ENCODE measurements at places on chromosomes 3 and 15.

GRCh38 chr3:149203758-149204157 is 17.9 kb downstream of the CP start:
- no peak for DNase-seq

GRCh38 chr15:83430441-83430840 is 16.7 kb upstream of the SH3GL3 start:
- DNase-seq, result no peak

DNA sequence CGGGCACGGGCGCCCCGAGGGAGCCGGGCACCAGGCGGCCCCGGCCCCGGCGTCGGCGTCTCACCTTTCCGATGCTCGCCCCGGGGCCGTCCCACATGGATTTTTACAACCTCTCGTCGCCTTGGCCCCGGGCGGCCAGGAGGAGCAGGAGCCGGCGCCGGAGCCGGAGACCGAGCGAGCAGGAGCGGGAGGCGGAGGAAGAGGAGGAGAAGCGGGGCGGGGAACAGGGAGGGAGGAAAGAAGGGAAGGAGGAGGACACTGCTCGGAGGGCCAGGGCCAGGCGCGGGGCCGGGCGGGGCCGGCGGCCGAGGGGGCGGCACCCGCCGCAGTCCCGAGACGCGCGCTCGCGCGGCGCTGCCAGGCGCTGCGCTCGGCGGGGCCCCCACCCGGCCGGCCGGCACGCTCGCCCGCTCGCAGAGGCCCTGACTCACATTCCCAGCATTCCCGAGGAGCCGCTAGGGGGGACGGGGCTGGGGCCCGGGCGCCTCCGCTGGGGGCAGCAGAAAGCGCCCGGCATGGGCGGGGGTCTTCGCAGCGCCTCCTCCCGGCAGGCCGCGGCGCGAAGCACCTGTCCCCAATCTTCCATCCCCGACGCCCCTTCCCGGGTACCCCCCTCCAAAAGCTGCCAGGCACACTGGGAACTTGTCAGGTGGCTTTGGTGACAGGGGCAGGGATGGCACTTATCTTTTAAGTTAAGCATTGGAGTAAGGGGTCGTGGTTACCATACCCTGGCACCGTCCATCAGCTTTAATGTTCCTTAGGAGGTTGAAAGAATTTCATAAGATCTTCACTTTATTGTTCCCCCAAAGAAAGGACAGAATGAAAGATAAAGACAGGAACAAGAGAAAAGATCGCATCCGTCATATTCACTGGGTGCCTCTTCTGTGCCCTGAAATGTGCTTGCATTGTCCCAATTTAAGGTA is at the start of gene ERC2:
TSS of gene ERC2 (minus strand) at position 284 of the 923 bp plus-strand sequence.
- peak; percentile 45 for DNase-seq

DNA sequence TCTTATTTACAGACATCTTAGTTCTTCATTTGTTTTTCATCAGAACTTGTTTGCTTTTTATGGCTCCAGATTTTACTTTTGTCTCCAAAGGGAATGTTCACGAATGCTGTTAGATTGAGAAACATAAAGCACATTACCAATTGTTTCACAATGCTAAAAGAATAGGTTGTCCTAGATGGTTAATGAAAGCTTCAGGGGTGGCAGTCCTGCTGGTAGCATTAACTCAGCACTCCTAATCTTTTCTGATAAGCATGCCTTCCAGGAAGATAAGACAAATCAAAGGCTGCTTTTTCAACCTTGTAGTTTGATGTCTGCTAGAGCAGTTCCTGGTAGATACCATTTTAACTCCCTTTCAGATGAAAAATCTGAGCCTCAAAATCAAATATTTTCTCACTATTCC is 619.4 kb downstream of the PYDC2 start:
- DNase-seq, result no peak

- DNase-seq, result no peak
Observed at GRCh38 chr3:58355179-58355578, 22.5 kb downstream of the PXK start.

DNA sequence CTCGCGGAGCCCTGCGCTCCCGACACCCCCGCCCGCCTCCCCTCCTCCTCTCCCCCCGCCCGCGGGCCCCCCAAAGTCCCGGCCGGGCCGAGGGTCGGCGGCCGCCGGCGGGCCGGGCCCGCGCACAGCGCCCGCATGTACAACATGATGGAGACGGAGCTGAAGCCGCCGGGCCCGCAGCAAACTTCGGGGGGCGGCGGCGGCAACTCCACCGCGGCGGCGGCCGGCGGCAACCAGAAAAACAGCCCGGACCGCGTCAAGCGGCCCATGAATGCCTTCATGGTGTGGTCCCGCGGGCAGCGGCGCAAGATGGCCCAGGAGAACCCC is 464 bp downstream of the SOX2 start:
- DNase-seq, result no peak

DNA sequence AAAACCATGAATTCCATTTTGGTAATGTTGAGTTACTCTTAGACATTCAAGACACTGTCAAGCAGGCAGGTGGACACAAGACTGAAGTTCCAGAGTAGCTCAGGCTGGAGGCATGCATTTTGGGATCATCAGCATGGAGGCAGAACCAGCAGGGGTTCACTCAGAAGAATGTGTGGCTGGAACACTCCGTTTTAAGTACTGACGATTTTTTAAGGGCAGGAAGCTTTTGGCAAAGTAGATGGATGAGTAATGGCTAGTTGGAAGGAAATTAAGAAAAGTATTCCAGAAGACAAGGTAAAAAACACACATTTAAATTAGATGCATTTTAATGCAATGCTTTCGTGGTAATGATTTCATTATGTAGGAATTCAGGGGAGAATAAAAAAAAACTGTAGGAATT is 420.4 kb downstream of the ROBO2 start:
- DNase-seq, result peak; percentile 52

GRCh38 chr3:11131371-11131770 is 22.9 kb upstream of the HRH1 start:
- no peak for DNase-seq

DNA sequence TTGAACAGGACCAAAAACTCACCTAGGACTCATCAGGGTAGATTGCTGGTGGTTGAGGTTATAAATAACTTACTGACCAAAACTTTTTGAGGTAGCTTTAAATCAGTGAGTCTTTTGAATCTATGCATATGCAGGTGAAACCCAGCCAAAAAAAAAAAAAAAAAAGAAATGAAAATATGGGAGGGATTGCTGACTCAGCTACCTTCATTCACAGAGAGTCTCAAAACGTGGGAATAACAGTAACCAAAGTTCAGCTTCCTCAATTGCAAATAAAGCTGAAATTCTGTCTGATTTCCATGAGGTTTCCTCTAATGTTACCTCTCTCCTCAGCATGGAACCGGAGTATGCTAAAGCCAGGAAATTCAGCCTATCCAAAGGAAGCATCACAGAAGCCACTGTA is 95.2 kb upstream of the SEMA6D start:
- DNase-seq, result no peak

DNA sequence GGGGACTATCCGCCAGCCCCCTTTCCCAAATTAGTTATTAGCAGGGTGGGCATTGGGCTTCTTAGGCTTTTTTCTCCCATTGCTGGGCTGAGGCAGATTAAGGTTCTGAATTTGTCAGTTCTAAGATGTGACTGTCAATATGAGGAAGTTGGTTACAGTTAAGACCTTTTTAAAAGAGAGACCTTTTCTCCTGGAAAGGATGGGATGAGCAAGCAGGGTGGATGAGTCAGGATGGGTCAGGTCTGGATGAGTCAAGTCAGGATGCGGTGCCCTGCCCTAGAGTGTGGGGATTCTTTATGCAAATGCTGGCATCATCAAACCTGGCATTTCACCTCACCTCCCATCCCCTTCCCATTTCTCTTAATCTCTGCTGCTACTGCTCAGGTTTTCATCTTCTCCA is 1.9 kb downstream of the AEN start:
- DNase-seq, result no peak

DNA sequence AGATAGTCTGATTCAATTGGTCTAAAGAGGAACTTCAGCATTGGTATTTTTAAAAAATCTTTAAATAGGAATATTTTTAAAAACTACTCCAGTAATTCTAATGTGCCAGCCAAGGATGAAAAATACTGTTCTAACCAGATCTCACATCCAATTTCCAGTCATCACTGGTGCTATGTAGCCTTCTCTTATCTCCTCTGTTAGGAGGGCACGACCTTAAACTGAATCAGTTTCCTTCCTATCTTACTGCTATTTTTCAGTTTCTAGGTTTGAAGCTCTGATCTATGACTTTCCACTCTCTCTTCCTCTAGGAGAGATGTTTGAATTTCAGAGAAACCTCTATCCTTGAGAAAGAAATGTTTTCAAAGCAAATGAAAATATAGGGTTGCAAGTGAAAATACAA is 31.9 kb downstream of the HAPLN3 start:
- DNase-seq, result no peak

DNA sequence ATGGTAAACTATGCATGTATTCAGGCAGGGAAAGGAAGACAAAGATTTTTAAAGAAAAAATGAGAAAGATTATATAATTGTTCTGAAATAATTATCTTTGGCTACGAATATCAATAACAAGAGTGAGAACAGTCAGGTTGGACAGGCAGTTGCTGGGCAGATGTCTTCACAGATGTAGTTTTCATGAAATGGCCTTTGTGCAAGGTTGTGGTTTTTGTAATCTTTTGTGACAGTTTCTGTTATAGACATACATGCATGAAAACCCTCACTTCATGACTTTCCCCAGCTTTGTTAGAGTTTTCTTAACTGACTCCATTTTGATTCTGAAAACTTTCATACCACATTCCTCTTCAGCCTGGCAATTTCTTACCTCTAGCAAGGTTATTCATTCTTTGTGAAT is 34.9 kb upstream of the SLC25A36 start:
- DNase-seq, result no peak

GRCh38 chr3:48595526-48596121 is 495 bp upstream of the COL7A1 start:
- no peak for DNase-seq

GRCh38 chr3:87546216-87546615 is 269.8 kb upstream of the POU1F1 start:
- DNase-seq, result no peak

GRCh38 chr15:42056934-42057798 is 36.3 kb upstream of the PLA2G4E start:
- no peak for DNase-seq

DNA sequence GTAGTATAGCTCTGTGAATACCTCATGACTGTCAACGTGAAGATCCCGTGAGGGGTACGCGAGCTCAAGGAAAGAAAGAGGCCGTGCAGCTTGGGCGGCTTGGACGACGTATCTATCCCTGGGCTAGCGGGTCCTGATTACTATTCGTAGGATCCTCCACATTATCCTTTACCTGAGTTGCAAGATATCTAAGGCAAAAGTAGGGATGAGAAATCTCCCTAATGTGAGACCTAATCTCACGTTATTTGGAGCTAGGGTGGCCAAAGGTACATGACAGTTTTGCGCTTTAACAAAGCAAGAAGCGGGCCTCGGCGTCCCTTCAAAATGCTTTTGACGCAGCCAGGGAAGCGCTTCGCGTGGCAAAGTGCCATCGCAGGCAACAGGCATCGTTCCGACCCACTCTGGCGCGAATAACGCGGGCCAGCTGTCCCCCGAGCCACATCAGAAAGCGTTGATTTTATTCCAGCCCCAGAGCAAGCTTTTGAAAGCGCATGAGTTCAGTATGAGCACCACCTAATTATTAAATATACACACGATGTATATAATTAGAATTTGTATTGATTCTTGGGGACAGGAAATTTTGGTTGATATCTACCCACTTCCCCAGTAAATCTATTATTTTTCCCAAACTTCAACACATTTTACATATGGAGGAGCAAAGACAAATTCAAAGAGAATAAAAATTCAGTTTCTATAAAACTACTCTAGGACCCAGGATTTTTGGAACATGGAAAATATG is 2.5 kb upstream of the EOMES start:
- DNase-seq, result no peak

GRCh38 chr15:51097553-51098330 is 3.0 kb upstream of the TNFAIP8L3 start:
- peak; percentile 13 for DNase-seq

DNA sequence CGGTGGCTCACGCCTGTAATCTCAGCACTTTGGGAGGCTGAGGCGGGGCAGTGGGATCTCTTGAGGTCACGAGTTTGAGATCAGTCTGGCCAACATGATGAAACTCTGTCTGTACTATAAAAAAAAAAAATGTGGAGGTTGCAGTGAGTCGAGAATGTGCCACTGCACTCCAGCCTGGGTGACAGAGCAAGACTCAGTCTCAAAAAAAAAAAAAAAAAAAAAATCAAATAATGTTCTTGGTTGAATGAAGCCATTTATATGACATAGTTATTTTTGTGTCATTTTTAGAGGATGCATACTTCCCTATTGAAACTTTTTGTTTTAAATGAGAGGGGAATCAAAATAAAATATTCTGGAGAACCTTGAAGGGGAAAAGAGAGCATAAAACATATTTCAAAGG is 3.1 kb downstream of the HMCES start:
- no peak for DNase-seq

DNA sequence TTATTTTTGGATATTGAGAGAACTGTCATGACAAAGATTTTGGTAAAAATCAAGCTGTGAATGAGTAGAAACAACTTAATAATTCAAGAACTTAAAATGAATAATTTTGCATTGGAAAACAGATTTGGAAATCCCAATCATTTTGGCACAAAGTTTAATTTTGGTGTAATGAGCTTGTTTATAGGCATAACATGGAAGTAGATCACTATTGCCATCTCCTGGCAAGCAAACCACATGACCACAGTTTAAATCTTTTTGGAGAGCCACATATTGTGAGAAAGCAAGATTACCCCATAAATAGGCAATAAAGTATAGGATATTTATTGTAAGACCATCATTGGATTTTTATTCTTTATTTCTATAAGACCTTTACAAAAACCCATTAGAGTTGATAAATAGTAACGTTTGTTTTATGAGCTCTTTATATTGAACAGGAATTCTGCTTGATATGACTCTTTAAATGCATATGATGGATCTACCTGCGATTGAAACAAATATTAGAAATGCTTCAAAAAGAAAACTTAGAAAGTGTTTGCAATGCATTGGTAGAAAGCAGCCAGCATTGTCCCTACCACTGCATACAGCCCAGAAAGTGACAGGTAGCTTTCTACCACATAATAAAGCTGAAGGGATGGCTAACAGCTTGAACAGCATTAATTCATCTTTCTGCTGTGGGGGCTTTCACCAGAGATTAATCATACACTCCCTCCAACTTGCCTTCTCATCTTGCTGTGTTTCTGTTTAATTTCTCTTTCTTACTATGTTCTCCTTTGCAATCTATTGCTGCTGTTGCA is 766.8 kb downstream of the TBL1XR1 start:
- peak; percentile 86 for DNase-seq

DNA sequence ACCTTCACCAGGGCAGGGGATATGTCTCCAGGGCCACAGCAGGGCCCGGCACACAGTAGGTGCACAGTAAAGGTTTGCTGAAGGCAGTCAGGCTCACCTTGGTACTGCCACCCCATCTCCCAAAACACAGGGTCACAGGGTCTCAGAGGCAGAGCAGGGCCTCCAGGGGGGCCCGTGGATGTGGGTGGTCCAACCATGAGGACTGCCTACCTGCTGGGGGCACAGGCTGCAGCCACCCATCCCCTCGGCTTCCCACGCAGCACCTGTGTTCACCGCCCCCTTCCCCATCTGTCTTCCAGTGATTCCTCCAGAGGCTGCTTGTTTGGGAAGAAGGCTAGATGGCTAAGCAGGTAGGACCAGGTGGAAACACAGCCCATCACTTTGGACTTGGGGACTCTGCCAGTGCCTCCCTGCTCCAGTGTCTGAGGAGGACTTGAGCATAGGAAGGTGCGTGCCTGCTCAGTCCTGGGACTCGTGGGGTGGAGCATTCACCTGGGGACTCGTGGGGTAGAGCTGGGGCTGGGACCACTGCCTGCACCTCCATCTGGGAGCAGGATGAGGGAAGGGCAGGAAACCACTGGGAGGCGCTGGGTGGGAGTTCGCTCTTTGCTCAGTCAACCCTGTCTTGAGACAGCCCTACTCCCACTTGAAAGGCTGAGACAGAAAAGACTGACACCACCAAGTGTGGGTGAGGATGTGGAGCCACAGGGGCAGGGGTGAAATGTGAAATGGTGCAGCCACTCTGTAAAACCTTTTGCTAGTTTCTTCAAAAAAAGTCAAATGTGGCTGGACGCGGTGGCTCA is 18.8 kb upstream of the PLXND1 start:
- no peak for DNase-seq

Measured in NCI-H446 (cell line).